ENCODE measurements at places on chromosomes 4 and X.

DNA sequence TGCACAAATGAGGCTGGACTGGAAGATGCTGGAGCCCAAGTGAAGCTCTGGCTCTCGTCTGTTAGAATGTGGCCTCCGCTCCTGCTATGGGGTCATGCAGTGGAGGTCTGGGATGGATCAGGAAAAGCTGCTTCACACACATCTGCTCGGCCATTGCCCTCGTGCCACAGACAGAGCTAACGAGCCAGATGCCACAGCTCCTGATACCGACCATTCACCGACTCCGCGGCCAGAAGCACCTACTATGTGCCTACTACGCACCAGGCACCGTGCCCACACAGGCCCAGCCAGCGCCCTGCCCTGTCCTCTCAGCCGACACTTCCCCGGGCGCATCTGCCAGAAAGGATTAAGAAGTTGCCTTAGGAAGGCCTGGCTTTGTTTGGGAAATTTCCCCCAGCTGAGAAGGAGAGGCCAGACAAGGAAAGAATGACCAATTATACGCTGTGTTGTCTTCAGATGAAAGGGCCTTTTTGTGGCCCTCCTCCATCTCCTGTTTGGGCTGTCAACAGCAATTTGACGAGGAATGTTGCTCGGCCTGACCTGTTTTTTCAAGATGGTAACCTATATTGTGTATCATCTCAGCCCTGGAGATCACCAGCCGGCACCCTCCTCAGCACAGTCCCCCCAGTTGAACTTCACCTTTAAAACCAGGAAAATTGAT, 34.3 kb downstream of the HMX1 start:
- no peak for DNase-seq

GRCh38 chr4:148730082-148730640, 287.9 kb upstream of the NR3C2 start:
- DNase-seq = no peak

DNA sequence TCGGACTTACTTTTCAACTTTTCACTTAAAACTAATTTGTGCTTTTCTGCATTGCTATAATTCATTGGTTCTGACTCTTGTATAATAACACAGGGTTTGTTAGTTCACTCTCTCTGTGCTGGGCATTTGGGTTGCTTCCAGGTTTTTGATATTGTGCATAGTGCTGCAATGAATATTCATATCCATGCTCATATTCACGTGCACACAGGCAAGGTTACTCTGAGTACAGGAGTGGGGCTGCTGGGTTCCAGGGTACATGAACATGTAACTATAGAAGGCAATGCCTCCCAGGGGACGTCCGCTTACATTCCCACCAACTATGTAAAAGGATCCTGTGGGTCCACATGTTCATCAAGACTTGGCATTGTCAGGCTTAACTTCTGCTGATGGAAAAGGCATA, 117.2 kb downstream of the ADGRA3 start:
- DNase-seq = no peak

DNA sequence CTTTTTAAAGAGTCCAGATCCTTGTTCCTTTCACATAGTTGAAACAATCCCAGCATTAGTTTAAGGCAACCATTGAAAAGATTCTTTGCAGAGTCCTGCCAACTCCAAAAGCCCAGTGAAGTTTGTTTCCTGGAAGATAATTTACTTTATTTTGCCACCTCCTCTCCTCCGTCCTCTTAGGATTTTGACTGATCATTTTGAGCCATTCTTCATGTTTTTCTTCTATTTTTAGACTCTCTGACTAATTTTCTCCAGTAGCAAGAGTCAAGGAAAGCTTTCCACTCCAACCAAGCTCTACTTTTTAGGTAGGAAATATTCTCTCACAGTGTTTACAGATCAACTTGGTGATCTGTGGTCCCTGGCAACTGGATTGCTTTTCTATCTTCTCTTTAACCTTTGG, 10.3 kb downstream of the NCBP2L start:
- DNase-seq = no peak

DNA sequence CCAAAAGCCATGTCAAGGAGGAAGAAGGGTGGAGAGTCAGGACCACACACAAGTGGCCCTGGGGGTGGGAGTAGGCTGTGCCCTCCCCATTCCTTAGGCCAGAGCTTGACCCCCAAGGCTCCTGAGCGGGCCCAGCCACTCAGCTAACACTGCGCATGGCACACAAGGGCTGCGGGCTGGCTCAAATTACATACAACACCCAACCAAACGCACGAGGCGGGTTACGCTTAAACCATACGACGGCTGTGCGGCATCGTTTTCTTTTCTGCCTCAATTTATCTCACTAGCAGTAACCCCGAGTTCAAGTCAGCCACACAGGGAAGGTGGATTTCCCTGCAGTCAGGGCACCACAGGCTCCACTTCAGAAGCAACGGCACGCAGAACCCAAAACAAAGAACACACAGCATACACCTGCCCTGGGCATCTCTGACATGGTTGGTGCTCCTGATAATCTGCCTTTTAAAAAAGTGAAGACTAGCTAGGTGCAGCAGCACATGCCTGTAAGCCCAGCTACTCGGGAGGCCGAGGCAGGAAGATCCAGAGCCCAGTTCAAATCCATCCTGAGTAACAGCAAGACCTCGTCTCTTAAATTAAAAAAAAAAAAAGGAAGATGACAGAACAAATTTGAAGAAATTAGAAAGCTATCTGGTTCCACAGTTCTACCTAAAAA, 2.9 kb downstream of the GAK start:
- DNase-seq = no peak

- no peak for DNase-seq
Measured at GRCh38 chr4:62342346-62342745, 1142.2 kb downstream of the ADGRL3 start.

DNA sequence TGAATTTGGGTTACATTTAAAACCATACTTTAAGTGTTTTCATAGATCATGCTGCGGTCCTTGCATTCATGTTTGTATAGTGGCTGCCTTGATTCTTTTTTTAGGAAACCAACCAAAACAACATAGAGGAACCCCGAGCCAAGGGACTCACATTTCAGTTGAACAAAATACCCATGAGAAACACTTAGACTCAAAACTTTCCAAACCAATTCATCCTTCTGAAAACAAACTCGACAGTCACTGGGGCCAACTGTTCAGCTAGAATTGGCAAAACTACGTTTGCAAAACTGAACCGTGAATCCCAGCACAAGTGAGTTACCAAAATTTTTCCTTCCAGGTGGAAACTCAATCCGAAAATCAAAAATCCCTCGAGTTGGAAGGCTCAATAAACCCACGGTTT, 1.4 kb downstream of the ADGRA3 start:
- DNase-seq = no peak

DNA sequence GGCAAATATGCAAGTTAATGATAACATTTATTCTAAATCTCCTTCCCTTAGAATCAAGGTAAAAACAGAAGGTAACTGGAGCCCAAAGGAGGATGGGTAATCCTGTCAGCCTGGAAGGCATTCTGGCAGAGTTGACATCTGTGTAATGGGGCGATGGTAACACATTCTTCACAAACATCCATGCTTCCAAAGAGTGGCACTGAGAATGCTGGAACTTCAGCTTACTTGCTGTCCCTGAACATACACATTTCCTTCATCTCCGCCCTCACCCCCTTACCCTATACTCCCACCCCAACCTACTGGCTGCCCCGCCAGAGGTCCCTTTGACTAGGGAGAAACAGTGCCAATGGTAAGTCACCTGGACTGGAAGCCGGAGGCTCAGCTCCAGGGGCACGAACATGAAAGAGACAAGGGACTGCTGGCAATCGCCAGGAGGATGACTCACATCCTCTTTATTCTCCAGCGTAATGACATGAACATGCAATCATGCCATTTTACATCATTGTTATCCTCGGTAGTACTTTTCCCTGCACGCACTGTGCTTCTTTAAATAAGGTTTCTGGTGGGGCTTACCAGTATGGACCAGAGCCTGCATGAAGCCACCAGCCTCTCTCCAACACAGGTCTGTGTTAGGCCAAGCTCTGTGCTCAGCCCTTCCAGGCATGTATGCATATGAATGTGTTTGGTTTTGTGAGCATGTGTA, 694.2 kb upstream of the TENM3 start:
- DNase-seq = no peak

GRCh38 chrX:129653181-129653970, 1.4 kb downstream of the APLN start:
- no peak for DNase-seq

DNA sequence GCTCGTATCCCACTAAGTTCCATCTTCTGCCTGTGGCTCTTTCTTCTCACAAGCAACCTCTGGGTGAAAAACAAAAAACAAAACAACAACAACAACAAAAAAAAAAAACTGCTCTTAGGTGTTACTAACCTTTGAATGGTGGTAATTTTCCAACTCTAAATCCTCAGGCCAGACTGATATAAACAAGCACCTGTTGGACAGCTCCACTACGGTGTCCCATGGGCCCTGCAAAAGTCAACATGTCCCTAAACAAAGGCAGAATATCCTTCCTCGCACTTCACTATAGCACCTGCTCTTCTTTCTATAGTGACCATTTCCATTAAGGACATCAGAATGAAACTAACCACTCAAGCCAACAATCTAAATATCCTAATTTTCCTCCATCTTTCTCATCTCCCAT, 54.6 kb upstream of the PARM1 start:
- no peak for DNase-seq

GRCh38 chrX:108420481-108420880, 17.7 kb downstream of the COL4A6 start:
- DNase-seq = no peak

DNA sequence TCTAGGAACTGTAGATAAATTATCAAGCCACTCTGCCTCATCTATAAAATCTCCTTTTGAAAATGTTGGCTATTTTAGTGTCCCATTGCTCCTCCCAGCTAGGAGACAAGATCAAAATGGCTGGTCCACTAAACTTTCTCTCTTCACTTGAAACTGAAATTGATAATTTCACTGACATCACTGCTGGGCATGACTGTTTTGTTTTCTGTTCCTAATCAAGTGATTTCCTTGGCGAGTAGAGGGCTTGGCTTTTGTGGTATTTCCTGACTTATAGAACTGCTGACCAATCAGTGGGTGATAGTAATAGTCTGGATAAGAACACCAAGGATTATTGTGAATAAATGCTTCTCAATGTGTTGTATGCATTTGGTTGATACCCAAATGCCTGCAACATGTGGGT, 2152.9 kb downstream of the ARAP2 start:
- DNase-seq = no peak

DNA sequence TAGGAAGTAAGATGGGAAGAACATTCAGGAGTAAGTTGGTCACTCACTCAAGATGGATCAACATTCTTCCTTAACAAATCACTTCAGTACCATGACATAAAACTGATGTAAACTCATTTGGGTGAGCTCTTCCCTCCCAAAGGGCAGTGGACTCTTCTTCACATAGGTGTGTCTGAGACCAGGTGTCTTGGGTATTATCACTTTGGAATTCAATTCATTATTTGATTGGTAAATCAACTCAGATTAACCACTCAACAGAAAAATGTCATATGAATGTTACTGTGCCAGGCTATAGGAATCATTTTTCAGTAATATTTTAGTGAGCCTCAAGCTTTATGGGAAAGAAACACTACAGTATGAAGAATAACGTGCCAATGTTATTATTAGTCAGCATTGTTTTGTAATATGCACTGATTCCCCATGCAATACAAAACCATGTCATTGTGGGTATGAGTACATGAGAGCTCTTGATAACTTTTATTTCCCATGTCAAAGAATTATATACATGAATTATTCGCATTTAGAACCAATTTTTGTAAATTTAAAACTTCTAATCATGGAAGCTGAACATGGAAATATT, 58.6 kb upstream of the ETNPPL start:
- no peak for DNase-seq

GRCh38 chr4:147824884-147825283, 93.0 kb downstream of the ARHGAP10 start:
- no peak for DNase-seq

GRCh38 chr4:152693871-152694270, 14.1 kb upstream of the TMEM154 start:
- no peak for DNase-seq

- no peak for DNase-seq
Measured at GRCh38 chr4:185710487-185710995, 101.5 kb downstream of the SORBS2 start.

- peak; percentile 17 for DNase-seq
Measured at GRCh38 chrX:68511255-68511654, 12.4 kb downstream of the YIPF6 start.

DNA sequence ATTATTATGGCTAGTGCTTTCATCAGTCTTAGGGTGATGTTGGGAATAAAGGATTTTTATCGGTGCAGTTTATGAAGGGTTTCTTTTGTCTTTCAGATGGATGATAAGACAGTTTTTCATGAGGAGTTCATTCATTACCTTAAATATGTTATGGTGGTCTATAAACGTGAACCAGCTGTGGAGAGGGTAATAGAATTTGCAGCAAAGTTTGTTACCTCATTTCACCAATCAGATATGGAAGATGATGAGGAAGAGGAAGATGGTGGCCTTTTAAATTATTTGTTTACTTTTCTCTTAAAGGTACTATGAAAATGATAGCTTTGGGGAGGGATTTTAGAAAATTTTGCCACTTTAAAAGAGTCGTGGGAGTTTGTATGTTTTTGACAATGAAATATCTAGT, 1.3 kb downstream of the NCAPG start:
- no peak for DNase-seq

GRCh38 chrX:109654516-109655109, 29.6 kb upstream of the KCNE5 start:
- no peak for DNase-seq

DNA sequence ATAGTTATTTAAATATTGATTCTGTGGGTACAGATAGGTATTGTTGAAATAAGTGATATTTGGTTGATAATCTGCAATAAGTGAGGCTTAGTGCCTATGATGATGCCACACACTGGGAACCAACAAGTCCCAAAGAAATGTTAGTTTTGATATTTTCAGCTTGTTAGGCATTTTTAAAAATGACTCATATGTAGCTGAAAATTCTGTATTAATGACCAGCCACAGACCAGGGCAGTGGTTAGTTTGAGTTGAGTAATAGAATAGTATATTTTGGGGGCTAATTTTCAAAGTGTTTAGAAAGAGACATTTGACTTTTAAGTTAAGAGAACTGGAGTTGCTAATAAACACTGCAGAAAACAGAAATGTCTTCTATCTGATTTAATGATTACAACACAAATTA, 9.4 kb downstream of the INTU start:
- DNase-seq = no peak

DNA sequence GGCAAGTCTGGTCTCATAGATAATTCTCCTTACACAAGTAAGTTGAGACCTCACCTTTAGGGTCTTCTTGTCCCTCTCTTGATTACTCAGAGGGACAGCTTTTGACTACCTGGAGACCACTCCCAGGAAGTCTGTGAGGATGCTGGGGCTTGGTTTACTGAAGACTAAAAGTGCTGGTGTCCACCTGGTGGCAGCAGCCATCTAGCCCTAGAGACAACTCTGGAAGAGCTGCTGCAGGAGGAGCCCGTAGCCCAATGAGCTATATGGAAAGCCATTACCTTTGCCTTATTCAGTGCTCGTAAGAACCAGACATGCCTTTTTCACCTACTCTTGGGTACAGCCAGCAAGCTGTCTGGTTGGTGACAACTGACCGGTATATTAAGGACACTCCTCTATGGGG, 7.3 kb downstream of the FGFBP2 start:
- DNase-seq = no peak

GRCh38 chr4:169256856-169257761, 13.6 kb downstream of the SH3RF1 start:
- DNase-seq = no peak
